ENCODE measurements at places on chromosomes 11 and 22.

DNA sequence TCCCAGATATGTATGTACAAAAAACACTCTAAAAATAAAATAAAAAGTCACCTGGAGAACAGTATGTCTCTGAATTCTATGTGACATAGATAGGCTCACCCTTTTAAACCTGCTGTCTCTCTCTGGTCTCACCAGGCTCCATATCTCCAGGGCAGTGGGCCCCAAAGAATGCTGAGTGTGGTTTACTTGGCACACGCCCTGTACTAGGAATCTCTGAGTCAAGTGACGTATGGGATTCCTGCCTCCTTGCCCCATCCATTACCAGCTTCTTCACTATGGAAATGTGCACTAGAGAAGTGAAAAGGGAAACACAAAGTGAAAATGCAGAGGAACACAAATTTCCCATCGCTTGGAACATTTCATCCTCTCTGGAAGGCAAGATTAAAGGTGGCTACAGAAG is 722.2 kb upstream of the TENM4 start:
- DNase-seq, result no peak

GRCh38 chr11:37830529-37830928 is 1232.5 kb upstream of the RAG2 start:
- DNase-seq, result no peak

GRCh38 chr11:78714539-78714938 is 139.9 kb upstream of the NARS2 start:
- no peak for DNase-seq

DNA sequence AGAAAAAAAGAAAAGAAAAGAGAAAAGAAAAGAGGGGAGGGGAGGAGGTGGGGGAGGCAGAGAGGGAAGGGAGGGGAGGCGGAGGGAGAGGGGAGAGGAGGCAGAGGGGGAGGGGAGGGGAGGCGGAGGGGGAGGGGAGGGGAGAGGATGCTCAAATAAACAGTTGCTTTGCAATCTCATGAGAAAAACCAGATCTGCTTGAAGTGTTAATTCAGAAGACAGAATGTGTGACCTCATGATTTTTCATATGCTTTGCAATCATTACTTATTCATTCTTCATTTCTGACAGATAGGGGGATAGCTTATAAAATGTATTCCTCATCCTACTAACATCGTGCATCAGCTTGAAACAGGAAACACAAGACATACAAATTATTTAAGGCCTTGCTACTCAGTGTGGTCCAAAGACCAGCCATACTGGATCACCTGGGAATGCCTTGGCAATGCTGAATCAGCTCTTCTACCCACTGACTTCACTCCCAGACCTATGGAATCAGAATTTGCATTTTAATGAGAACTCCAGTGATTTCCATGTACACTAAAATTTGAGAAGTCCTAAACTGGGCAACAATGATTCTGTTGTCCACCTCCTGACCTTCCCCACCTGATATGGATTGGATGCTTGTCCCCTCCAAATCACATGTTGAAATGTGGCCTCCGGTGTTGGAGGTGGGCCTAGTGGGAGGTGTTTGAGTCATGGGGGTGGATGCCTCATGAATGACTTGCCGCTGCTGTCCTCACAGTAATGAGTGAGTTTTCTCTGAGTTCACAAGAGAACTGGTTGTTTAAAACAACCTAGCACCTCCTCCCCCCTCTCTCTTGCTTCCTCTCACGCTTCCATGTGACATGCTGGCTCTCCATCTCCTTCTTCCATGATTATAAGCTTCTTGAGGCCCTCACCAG is 69.2 kb downstream of the CCDC34 start:
- no peak for DNase-seq

GRCh38 chr11:76242004-76242779 is 35.9 kb upstream of the WNT11 start:
- no peak for DNase-seq

- no peak for DNase-seq
Observed at GRCh38 chr11:115505175-115505574, 960 bp upstream of the CADM1 start.

DNA sequence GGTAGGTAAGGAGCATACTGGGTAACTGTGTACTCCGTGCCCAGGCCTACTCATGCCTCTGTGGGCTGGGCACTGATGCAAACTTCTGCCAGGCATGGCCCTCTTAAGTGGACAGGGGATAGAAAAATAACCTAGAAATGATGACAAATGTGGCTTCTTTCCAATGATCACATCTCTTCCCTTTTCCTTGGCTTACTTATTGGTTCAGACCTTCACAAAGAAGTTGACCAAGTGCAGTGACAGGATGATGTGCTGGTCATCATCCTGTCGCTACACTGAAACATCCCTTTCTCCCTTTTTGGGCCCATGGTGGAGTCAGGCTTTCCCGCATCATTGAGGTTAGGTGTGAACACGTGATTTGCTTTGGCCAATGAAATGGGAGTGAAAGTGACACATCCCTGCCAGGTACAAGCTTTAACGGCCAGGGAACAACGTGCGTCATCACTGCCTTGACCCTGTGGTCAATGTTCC is 31.8 kb upstream of the APOBEC3A start:
- no peak for DNase-seq

DNA sequence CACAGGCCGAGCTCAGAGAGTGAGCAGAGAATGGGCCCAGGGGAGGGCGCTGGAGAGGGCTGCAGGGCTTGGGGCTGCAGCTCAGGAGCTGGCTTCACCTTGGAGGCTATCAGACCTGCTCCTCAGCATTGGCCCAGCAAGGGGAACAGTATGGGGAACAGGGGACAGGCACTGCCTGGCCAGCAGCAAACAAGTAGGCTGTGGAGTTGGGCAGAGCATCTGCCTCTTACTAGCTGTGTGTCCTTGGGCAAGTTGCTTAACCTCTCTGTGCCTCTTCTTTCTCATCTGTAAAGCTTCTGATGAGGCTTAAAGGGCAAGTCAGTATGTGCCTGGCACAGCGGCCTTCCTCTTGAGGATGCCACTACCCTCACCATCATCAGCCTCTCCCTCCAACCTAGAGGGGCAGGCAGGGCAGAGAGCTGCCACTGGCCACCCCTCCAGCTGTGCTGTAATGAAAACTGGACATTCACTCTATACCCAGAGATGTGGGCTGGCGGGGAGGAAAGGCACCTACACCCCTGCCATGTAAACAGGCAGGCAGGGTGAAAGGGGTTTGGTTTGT is 7.5 kb upstream of the CDKN1C start:
- DNase-seq, result no peak

Data from activated CD8-positive, alpha-beta memory T cell treated with anti-CD3 and anti-CD28 coated beads for 1 hour (primary cell).